Renal cortex interstitium (tissue), 15 donors: ENCODE measurements at places on chromosomes 2 and 18. TPM values are rescaled to one million over a fixed set of nuclear protein-coding genes. Genes with fewer than 3 reads are reported as not detected.

Gene APCDD1
- polyA plus RNA-seq: 113 TPM

Gene TUBA4B
- polyA plus RNA-seq: 0.93 TPM

- DNase-seq: no peak
These were observed 150.4 kb upstream of the ITGA4 start for GRCh38 chr2:181306785-181307184.

DNA sequence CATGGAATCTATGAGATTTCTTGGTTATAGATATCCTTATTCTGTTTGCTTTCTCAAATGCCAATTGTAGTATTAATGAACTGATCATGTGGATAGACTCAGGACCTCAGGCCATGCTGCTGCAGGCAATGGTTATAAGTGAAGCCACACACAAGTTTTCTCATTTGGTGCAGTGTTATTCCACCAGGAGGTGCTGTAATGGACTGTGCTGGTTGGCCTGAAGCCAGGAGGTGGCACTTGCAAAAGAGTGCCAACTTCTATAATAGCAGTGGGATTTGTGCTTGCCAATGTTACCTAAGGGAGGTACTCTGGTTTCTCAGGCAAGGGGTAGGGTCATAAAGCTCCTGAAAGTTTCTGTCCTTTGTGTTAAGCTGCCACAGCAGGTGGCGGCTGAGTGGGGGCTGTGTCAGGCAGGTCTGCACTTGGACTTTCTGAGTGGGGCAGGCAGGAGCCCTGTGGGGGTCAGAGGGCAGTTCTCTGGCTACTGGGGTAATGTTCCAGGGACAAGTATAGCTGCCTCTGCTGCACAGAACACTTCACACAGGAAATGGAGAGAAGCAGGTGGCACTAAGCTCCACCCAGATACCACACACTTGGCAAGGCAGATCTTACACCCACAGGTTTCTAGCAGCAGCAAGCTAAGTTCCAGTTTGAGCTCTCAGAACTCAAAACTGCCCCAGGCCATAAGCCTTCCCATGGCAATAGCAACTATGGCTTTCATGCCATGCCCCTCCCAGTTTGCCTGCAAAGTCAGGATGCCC lies 352.6 kb upstream of the CWC22 start:
- DNase-seq: no peak

DNA sequence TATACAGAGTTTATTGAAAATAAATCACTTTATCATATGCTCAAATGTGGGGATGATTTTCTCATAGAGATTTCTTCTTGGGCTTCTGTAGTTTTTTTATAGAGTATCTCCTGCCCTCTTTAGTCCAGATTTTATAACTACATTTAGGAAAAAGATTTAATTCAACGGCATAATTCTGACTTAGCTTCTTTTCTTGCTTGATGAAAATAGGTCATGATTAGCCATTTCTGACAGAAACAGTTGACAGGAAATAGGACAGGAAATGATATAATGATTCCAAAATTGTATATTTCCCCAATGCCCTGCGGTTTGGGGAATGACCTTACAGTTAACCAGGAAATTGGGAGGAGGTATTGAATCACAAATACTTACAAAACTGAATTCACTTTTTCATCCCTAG lies 1531.9 kb upstream of the ACVR2A start:
- DNase-seq: no peak
